ENCODE measurements at places on chromosomes 3 and 15. TPM values are rescaled to one million over a fixed set of nuclear protein-coding genes. Genes with fewer than 3 reads are reported as not detected.

Gene SCG3
- 3.3 TPM for total RNA-seq

Gene C3orf20
- not detected for total RNA-seq

Gene SNTN
- 0.36 TPM for total RNA-seq

Gene SLC2A2
- not detected for total RNA-seq

Gene DCLK3
- total RNA-seq: not detected

Gene ANKUB1
- not detected for total RNA-seq

- DNase-seq: no peak
These were observed 23.4 kb downstream of the KIF7 start for GRCh38 chr15:89631902-89632264.

- no peak for DNase-seq
These were observed 168.1 kb upstream of the PFN2 start for GRCh38 chr3:150138824-150139223.

DNA sequence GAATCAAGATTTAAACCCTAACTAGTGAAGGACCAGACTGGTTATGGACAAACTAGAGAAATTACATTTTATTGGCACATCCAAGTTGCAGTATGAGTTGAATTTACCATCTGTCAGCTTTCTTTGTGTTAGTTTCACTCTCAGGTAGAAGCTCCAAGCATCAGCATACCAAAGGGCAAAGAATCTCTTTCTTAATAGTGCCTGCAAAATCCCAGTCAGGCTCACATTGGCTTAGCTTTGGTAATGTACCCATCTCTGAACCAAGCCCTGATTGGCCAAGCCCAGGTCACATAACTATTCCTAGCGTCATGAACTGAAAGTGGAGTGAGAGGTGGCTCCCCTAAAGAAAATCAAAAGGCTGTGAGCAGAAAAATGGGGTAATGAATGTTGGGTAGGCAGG is 66.9 kb downstream of the CCNL1 start:
- DNase-seq: no peak

- no peak for DNase-seq
These were observed 26.8 kb downstream of the NFKBIZ start for GRCh38 chr3:101876142-101876541.

DNA sequence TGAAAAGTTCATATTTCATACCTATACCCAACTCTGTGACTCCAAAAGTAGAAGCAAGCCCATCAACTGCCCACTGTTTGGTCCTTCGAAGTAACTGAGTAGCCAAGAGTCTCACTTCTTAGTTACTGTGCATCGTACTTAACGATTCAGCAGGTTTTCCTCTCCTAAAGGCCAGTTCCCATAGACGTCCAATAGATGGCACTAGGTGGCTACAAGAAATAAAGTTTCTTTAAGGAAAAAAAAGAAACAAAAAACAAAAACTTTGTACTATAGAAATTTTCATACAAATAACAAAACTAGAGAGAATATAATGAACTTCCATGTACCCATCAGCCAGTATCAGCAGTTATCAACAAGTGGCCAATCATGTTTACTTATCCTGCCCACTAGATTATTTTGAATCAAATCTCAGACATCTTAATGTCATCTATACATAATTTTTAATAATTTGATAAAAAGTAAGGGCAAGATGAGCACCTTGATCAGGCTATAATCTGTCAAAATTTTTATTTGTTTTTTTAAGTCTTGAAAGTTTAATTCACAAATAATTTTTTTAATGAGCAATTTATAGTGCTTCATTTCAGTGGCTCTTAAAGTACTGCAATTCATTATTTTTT is 63.8 kb upstream of the ACP3 start:
- no peak for DNase-seq

DNA sequence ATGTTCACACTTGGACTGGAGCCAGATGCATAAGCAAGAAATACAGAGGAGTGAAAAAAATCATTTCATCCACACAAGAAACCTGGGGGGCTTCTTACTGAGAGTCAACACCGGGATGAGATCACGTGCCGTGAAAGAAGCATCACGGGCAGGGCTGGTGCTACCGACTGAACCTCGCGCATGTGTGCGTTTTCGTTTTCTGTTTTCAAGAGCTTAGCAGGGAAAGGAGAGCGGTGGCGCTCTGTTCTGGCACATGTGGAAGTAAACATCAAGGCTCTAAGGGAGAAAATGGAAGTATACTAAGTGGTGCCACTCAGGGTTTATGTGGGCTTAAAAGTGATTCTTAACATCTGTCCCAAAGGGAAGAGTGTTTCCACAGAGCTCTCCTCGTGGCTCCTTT is 55.9 kb downstream of the VGLL4 start:
- no peak for DNase-seq

DNA sequence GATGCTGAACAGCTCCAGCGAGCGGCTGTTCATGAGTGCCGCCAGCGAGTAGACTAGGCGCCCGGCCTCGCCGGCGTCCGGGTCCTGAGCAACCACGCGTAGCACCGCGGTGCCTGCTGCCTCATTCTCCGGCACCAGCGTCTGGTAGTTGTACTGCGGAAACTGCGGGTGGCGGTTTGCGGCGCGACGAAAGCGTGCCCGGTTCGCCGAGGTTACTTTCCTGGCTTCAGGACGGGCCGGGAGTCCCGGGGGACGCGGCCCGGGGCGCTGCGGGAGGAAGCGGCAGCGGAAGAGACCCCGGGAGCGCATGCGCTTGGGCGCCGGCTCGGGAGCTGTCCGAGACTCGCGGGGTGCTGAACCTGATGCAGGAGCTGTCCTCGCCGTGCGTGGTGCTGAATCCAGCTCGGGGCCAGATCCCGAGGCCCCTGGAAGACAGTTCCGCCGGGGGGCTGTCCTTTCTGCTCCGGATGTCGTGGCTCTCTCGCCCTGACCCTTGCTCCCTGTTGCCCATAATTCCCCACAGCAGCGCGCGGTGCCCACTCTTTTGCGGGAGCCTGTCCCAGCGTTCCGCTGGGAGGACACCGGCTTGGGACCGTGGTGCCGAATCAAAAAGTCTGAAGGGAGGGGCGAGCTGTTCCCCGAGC is 1.1 kb downstream of the CELSR3 start:
- peak; percentile 81 for DNase-seq

Data from mucosa of descending colon (tissue), 3 donors.